ENCODE measurements at places on chromosomes 1 and 21.
A peak's percentile ranks its signal among the peaks of the same experiment; 100 is the strongest.

DNA sequence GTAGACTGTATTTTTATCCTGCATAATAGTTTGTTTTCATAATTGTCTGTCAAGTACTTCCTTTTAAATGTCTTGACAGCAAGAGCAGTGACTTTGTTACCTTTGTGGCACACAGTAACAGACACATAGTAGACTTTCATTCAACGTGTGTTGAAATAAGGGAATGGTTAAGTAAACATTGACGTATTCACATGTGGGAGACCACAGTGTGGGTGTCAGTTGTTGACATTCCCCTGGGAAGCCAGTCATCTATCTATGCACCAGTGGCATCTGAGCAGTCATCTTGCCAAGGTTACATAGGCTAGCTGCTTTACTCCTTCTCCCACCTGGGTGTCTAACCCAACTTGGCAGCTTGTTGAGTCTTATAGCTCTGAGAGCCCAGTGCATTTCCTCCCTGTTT lies 1.4 kb upstream of the NUP133 start:
- no peak for DNase-seq

DNA sequence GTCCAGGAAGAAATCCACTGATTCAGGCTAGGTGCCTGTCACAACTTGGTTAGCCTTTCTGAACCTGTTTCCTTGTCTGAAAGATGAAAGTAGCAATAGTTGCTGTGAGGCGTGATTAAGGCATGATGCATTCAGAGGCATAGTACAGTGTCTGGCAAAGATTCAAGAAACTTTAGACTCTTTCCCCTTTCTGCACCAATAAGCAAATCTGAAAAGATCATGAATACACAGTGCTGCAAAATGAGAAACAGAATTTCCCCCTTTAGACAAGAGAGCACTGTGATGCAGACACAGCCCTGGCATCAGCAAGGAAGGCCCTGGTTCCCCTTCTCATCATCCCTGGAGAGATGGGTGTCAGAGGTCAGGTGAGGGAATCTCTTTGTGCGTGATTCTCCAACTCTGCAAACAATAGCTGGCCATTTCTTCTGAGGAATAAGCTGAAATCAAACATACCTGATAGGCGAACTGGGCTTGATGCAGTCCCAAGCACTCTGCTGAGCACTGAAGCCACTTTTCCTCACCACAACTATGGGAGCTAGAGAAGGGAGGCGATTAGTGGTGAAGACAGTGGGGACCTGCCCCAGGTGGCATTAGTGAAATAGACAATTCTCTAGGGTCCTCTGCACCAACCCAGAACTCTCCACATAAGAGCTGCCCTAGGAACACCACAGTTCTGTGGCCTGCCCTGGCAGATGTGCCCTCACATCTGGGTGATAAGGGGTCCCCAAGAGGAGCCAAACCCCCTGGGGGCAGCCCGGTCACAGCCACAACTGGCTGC lies 41.7 kb downstream of the ITPKB start:
- DNase-seq, result peak; percentile 77

- peak; percentile 25 for DNase-seq
Measured at GRCh38 chr1:93960641-93961147, 51.5 kb upstream of the GCLM start.

DNA sequence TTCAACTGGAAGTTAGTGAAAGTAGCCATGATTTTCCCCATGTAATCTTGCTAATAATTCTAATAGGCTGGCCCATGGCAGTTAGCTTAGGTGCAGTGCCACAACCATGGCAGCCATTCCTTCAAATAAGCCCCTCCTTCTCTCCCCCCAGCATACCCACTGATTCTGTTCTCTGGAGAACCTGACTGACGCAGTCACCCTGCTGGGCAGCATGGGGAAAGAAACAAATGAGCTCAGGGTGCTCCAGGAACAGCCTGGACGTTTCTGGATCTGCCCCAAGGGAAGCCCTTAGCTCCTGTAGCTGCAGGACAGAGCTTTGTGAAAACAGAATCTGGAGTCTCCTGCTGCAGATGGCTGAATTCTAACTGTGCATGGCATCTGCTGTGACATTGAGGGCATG lies 22.5 kb downstream of the SNAP47 start:
- DNase-seq, result no peak

DNA sequence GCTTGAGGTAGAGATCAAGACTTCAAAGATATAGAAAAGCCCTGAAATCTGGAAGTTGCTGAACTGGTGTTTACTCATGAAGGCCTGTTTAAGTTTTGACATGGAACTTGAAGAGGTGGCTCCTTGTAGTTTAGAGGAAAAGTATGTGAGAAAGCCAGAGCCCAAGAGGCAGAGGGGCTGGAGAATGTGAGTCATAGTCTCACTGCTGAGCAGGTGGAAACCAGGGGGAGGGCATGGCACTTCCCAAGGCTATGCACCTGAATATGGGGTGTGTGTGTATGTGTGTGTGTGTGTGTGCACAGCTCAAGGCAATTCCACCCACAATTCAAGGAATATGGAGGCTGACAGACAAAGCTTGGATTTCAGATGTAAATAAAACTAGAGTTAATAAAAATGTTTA lies 46.8 kb upstream of the C1orf198 start:
- no peak for DNase-seq

DNA sequence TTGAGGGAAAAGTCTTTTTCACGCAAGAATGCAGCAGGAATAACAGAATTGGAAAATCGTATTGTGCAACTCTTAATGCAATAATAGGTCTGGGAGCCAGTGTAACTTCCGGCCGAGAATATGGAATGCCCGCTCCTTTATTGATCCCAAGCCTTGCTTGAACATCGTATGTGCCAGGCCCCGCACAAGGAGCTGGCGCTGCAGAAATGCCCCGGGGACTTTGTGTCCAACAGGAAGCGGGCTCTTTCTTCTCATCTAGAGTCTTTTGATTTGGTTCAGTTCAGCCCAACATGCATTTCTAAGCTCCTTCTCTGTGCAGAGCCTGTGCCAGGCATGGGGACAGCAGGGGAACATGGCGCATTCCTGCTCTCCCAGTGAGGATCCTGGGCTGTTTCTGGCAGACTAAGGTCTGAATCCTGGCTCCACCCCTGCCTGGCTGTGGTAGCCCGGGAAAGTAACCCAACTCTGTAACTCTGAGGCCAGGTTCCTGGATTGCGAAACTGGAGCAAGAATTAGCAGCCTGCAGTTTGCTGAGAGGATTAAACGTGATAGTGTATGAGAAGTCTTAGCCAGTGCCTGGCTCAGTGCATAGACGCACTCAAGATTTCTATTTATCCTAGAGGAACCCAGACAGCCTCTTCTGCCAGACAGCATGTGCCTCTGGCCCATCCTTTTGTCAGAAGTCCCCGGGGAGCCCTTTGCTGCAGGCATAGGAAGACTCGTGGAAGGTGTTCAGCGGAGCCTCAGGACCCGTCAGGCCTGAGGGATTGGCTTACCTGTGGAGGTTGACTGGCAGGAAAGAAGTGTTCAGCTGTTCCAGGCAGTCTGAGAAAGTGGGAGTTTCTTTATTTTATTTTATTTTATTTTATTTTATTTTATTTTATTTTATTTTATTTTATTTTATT lies 987 bp upstream of the CDCP2 start:
- DNase-seq, result peak; percentile 47

DNA sequence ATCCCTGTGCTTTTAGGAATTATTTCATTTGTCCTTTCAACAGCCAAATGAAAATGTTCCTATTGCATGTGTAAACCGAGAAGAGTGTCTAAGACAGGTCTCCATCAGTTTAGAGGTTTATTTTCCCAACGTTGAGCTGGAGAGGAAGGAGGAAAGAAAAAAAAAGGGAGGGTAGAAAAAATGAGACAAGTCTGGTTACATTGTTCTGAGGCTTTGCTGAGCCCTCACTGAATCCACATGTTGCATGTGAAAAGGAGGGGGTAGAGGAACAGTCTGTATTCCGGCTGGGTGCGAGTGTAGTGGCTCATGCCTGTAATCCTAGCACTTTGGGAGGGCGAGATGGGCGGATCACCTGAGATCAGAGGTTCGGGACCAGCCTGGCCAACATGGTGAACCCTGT lies 19.2 kb upstream of the PDIK1L start:
- no peak for DNase-seq

DNA sequence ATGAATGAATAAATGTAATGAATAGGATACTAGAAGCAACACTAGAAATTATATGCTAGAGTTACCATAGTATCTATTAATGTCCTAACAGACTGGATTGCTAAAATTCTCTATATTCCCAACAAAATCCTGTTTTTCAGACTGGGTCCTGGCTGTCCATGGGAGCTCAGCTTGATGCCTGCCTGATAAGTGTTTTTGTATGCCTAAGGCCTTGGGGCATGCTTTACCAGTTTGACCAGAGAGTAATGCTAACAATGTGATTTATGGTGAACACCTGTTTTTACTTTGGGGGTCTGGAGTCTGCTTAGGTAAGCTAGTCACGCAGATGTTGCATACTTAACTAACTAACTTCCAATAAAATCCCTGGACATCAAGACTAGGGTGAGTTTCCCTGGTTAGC lies 318.8 kb upstream of the DEPDC1 start:
- DNase-seq, result no peak

DNA sequence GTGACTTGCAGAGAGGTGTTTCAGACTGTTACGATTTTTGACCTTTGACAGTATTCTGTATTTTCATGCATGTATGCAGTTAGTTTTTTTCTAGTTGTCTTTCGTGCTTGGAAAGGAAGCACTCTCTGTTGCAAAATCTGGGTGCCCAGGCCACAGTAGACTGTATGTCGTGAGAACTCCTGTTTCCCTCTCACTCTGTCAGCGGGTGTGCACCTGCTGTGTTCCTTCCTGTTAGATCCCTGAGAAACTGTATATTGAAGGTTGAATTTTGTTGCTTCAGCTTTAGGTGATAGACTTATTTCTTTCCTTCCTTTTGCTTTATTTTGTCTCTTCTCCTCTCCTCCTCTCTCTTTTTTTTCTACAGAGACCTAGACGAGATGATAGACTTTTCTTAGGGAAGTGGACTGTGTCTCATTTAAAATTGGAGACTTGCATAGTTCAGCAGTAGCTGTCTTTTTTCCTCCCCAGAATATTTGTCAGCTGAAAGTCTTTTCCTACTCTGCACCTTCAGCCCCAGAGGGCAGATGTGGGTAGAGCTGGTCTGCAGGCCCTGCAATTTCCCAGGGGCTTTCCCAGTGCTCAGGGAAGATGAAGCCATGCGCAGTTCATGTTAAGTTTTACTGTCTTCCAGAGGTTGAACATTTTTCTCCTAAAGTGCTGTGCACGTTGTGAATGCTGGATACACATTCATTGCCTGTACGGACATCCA lies 1.4 kb downstream of the TRAPPC10 start:
- DNase-seq, result no peak

DNA sequence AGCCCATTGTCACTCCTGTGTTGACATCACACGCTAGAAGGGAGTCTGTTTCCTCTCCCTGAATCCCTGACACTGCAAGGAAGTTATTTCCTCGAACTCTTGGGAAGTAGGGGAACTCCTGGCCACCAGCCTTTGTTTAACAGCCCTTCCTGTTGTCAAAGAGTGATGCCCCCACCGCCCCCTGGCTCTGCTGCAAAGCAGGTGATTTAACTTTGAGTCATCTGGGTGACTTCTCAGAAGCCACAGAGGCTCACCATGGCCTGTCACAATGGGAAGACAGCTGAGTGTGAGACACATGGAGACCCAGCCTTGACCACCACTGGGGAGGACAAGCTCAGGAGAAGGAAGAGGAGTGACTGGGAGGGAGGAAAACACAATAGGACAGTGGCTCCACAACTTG lies 182.8 kb downstream of the PSMG1 start:
- DNase-seq, result no peak

DNA sequence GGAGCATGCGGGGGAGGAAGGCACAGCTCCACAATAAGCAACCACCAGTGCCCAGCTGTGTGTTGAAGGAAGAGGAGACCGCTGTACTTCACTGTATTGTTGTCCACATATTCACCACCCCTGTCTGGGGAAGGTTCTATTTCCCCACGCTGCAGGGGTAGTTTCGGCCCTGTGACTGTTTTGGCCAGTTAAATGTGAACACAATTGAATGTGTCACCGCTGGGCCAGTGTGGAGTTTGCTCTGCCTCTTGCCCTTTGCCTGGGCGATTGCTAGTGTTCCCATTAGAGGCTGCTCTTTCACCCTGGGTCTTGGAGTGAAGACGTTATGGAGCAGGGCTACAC lies 32.6 kb downstream of the UBE4B start:
- no peak for DNase-seq

GRCh38 chr21:41965045-41965444 lies 11.2 kb upstream of the C2CD2 start:
- no peak for DNase-seq

GRCh38 chr1:99849413-99849743 lies 783 bp upstream of the AGL start:
- peak; percentile 52 for DNase-seq

DNA sequence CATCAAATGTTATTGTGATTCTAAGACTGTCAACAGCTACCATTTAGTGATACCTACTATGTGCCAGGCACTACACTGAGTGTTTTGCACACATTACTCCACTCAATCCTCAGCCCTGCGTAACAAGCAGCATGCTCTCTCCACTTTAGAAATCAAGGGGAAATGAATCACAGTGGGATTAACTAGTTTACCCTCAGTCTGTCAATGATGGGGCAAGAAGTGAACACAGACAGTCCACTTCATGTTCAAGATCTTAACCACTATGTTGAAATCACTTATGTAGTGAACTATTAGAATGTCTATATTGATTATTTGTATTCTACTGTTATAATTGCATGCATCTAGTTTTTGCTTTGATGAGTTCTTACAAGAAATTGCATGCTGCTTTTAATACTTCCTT lies 165.3 kb downstream of the LTN1 start:
- no peak for DNase-seq

DNA sequence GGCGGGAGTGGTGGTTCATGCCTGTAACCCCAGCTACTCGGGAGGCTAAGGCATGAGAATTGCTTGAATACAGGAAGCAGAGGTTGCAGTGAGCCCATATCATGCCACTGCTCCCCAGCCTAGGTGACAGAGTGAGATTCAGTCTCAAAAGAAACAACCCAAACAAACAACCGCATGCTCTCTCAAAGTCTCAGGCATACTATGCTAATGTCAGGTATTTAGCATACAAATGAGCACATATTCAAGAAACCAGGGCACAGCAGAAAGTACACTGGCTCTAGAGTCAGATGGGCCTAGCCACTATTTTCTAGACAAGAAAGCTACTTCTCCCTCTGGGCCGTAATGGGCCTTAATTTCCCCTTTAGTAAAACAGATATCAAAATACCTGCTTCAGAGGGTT lies 55.0 kb downstream of the ELAVL4 start:
- DNase-seq, result no peak

- no peak for DNase-seq
Measured at GRCh38 chr1:218624052-218624451, 278.9 kb downstream of the TGFB2 start.

DNA sequence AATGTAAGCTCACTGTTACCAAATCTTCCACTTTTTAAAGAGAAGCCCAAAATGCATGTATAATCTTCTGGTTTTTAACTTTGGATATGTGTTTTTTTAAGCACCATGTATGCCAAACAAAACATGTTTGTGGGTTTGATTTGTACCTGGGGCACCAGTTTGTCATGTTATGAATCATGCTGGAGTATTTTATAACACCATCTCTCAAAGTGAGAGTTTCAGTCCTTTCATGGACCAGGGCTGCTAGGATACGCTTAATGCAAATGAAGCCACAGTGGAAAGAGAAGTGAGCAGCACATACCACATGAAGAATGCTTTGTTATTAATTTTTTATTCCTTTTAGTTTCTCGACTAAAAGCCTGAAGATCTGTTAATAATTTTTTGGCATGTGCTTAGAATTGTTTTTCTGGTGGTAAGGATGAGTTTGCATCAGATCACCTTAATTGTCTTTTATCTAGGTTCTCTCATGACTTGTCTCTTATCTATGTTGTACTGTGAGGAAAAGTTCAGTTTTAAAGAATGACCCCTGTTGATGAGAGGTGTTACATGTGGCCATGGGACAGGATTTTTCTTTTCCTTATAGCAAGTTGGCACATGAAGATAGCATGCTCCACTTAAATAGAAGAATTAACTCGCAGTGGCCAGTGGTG lies 2.0 kb upstream of the RABGAP1L start:
- DNase-seq, result no peak
